Stimulated activated CD4-positive, alpha-beta T cell treated with anti-CD3 and anti-CD28 coated beads, TNF-alpha, amount 100 ng/mL, for 24 hours (primary cell): ENCODE measurements at places on chromosomes 6 and 20.
A peak's percentile ranks its signal among the peaks of the same experiment; 100 is the strongest.

DNA sequence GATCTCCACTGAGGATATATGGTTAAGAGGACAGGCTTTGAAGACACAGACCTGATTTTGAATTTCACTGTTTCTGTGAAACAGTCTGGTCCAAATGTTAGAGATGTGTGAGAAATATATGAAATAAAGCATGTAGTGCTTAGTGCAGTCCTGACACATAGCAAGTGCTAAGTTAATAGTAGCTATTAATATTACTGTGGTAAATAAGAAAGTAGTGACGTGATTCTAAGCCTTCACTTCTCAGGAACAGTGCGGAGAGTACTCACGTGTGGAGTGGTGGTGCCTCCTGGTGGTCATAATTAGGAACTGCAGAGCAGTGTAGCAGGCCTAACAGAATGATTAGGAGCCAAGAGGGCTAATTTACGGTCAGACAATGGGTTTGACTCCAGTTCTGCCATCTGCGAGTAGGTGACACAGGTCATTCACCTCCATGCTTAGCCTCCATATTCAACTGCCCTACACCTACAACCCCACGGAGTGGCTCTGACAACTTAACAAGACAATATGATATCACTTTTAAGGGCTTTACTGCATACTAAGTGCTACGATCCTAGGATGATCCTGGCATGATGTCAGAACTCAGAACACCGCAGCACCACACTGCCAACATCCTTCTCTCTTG lies 106.2 kb downstream of the JPH2 start:
- DNase-seq = peak; percentile 59

DNA sequence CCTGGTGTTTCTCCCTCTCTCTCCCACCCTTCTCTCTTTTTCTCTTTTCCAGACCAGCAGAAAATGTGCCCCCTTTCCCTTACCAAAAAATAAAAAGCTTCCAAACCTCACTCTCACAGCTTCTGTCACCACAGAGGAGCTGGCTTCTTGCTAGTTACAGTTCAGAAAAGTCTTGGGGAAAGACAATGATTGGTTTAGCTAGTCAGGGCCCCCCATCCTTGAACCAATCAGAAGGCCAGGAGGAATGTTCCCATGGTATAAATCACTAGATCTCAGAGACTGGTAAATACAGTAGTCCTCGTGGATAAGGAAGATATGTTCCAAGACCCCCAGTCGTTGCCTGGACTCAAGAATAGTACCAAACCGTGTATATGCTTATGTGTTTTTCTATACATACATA lies 231.1 kb upstream of the TAB2 start:
- DNase-seq = no peak

DNA sequence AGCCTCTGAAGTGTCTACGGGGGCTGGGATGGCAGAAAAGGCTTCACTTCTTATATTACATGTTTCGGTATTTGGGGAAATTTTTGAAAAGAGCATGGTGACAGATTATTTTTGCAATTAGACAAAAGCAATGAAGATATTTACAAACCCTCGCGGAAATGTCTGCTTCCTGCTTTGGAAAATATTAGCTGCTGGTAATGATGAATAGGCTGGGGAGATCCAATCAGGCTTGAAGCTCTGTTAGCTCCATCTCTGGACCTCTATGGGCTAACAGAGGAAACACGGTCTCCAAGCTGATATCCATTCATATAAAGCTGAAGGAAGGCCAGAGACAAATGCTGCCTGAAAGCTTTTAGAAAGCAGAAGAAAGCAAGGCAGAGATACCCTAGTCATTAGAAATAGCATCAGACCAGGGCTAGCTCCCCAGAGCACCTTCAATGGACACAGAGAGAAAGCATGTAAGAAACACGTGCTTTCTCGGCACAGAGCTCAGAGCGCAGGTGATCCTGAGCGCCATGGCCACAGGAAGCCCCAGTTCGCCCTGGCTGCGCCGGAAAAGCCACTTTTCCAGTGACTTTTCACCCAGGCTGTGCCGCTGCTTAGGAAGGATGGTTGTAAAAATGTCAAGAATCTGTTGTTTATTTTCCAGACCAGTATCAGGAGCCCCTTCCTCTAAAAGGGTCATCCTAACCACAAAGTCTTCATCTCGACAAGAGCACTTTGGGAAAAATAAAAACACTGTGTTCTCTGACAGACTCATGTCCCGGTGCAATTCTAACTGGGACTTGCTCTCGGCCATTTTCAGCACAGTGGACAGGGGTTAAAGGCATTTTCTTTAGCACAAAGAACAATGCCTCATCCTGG lies 68.5 kb upstream of the NFATC2 start:
- no peak for DNase-seq

DNA sequence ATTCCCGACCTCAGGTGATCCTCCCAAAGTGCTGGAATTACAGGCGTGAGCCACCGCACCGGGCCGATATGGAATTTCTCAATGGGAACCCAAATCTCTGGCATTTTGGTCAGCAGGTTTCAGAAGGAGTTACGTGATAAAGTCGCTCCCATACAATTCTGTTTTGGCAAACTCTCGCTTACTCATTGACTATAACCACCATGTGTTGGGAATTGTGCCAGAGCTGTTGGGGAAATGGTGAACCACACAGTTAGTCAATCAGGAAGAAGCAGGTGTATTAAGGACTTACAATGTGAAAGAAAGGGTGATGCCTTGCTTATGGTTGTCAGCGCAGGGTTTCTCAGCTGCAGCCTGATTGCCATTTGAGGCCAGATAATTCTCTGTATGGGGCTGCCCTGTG lies 410.5 kb downstream of the QKI start:
- DNase-seq = no peak

- peak; percentile 25 for DNase-seq
These were observed 50.3 kb downstream of the PRR18 start for GRCh38 chr6:166257911-166258318.

DNA sequence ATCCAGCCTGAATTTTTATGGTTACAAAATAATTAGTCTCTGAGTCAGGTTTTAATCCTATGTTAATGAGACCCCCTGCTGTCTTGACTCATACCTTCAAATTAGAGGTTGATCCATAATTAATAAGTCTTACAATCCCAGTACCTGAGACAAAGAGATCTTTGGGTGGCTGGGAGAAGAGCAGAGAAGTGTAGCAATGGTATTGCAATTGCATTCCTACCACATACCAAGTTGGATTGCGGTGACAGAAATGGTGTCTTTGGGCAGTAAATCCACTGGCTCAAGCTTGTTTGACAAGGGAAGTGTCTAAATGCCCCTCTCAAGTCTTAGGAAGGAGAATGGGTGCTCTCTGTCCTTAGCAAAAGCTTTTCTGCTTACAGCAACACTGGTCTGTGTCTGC lies 150.4 kb downstream of the BTBD3 start:
- no peak for DNase-seq

DNA sequence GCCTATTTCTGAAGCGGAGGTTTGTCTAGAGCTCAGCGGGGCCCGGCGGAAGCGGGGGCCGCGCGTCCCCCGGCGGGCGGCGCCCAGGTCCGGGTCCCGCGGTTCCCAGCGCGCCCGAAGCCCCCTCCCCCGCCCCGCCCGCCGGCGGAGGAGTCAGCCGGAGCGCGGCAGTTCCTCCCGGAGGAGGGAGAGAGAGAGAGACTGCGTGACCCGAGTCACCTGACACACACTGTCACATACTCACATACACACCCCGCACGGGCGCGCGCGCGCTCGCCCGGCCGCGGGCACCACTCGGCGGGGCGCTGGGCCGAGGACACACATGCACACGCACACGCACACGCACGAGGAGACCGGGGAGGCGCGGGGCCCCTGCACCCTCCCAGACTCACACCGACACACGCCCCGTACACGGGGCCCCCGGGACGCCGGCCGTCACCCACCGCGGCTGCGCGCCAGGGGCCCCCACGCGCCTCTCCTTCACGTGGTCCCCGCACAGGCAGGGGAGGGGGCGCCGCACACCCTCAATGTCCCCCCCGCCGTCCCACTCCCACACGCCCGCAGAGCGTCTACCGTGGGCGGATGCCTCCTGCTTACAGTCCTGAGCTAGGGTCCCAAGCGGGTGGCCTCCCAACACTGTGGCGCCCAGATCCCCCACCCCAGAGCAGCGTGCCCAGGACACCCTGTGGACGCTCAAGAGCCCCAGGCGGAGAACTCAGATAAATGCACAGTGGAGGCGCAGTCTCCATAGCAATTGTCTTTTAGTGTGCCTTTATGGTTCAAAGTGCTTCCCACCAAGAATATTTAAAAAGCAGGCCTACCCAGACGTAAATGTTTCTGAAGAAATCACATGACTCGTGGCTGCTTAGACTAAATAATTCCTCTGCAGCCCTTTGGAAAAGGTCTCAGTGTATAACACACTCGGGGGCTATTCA lies at the start of gene RRAGD:
TSS of gene RRAGD (minus strand) at position 203 of the 935 bp plus-strand sequence. CDS start 280 bp downstream, outside the sequence.
- peak; percentile 33 for DNase-seq
